ENCODE measurements at places on chromosomes 2 and 18.

DNA sequence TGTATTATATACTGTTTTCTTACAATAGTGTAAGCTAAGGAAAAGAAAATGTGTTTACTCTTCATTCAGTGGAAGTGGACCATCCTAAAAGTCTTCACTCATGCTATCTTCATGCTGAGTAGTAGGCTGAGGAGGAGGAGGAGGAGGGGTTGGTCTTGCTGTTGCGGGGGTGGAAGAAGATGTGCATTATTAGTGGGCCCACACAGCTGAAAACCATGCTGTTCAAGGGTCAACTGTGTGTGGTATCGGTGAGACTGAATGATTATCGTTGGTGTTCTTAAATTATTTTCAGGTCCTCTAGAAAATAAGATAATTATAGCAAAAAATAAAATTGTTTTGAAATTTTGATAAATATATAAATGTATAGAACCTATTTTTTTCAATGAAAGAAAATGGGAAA lies 22.0 kb downstream of the INSIG2 start:
- ATAC-seq: no peak

GRCh38 chr18:61827591-61827990 lies 65.2 kb downstream of the RNF152 start:
- no peak for ATAC-seq

DNA sequence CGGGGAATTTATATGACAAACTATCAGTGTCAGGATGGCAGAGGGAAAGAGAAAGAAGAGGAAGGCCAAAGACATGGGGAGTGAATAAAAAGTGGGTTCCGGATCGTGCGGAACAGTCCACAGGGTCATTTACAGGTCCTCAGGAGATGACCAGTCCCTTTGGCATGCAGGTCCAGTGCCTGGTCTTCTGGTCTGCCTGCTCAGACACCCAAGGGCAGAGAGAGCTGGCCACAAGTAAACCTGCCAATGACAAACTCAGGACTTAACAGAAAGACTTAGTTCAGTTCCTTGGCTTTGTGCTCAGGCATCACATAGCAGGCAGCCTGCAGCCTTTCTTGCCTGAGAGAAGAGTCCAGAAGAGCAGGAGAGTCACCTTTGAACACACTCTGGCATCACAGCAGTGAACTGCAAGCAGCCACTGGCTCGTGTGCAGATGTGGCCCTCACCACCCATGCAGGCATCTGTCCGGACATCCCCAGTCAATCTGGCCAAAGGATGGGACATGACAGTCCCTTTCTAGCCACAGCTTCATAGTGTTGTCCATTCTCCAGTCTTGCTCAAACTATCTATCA lies 14.0 kb downstream of the TMEM127 start:
- no peak for ATAC-seq

DNA sequence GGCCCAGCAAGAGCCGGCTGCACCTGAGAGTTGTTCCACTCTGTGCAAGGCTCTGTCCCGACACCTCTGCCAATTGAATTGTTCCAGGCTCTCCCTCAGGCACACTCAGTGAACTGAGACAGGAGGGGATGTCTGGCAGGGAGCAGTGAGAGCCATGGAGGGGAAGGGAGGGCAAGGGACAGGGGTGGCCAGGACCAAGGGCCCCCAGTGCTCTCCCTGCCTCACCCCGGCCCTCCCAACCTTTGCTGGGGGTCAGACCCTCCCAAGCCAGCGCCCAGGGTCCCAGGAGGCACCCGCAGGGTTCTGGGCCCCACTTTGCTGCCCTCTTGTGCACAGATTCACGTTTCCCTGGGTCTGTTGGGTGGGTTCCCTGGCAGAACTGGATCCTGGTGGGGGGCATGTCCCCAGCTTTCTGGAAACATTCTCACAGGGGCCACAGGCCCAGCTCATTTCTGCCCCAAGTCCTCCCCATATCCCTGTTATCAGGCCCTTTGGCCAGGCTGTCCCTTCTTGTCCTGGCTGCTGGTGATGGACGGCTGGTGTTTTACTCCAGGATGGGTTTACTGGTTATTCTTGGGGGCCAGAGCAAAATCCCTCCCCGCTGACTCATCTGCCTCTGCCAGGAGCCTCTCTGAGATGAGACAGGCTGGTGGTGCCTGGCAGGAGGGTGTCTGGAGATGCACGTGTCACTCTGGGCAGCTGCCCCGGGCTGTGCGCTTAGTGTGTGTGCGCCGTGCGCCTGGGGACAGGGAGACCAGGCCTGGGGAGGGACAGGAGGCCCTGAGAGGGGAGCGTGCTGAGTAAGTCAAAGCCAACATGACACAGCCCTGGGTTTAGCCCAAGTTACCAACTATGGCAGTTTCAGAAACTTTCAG lies 136.5 kb upstream of the CTDP1 start:
- ATAC-seq: no peak

GRCh38 chr2:19201911-19202462 lies 156.4 kb downstream of the OSR1 start:
- ATAC-seq: no peak

- no peak for ATAC-seq
Observed at GRCh38 chr2:223465793-223466192, 136.4 kb downstream of the SCG2 start.

- no peak for ATAC-seq
Observed at GRCh38 chr2:228197504-228197903, 16.0 kb upstream of the SPHKAP start.

Measured in activated T-helper 17 cell treated with anti-CD3 and anti-CD28 coated beads, Interleukin-2, amount 50 U/mL, for 72 hours (primary cell).